ENCODE measurements at places on chromosomes 5 and 9.

GRCh38 chr5:8521991-8522390 lies 653.0 kb downstream of the MTRR start:
- DNase-seq = no peak

GRCh38 chr9:88215196-88216125 lies 77.2 kb upstream of the SPATA31C2 start:
- DNase-seq = no peak

DNA sequence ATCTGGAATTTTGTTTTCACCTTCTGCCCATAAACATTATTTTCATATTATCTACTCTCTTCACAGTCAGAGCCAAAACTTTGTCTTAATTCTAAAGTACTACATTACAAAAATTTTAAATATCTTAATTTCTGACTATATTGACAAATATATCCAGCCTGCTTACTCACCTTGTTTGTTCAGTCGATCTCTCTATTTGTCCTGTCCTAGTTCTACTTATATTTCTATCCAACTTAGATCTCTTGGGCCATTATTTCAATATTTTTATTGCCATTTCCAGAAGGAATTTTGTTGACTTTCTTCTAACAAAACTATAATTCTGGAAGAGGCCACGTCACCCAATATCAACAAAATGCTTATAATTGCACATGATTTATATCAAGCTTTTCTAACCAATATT lies 652.8 kb upstream of the CTNND2 start:
- no peak for DNase-seq

GRCh38 chr5:134034326-134034725 lies 29.6 kb upstream of the VDAC1 start:
- no peak for DNase-seq

DNA sequence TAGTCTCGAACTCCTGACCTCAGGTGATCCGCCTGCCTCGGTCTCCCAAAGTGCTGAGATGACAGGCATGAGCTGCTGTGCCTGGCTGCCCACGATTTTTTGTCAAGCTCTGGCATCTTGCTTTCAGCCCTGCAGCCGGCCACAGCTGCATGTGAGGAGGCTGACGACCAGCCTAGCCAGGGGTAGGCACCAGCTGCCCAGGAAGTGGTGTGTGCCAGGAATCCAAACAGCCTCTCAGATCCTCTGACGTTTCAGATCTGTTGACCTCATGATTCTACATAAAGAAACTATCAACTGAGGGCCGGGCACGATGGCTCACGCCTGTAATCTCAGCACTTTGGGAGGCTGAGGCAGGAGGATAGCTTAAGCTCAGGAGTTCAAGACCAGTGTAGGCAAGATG lies 19.0 kb downstream of the DYNC2I2 start:
- no peak for DNase-seq

DNA sequence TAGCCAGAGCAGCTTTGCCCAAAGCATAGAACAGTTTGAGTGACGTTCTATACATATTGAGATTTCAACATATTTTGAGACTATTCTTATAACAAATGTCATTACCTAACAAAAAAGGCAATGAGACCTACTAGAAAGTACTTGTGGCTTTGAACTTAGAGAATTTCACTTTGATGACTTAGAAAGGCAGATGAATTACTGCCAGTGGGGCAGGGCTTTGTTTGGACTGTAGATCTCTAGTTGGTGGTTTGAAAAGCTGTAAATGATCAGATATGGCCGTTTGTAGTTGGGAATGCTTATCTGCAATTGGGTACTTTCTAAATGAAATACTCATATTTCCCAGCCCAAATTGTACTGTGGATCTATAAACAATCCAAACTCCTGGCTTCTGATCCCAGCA lies 28.1 kb downstream of the SOX30 start:
- no peak for DNase-seq

DNA sequence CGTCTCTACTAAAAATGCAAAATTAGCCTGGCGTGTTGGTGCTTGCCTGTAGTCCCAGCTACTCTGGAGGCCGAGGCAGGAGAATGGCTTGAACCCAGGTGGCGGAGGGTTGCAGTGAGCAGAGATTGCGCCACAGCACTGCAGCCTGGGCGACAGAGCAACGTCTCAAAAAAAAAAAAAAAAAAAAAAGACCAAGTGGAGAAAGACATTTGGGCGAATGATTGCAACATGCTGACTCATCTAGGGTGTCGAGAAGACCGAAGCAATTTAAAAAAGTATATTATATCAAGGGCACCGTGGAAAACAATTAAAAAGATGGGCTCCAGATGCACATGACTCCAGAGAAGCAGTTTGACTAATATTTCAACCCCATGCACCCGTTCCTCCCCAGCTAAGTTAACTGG lies 9.2 kb downstream of the KLF4 start:
- no peak for DNase-seq

GRCh38 chr9:95644377-95644776 lies 127.6 kb upstream of the PTCH1 start:
- DNase-seq = no peak

DNA sequence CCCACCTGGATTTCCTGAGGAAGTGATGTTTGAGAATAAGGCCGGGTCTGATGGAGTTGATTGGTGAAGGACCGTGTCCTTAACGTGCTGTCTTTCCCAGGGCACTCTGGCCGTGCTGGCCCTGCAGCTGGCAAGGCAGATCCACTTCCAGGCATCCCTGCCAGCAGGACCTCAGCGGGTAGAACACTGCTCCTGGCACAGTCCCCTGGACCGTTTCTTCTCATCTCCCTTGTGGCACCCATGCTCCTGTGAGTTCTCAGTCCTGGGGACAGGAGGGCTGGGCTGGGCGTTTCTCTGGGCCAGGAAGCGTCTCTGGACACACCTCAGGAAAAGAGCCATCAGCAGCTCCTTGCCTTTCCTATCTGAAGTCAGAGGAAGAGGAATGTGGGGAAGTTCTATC lies 4.4 kb downstream of the DELE1 start:
- no peak for DNase-seq

DNA sequence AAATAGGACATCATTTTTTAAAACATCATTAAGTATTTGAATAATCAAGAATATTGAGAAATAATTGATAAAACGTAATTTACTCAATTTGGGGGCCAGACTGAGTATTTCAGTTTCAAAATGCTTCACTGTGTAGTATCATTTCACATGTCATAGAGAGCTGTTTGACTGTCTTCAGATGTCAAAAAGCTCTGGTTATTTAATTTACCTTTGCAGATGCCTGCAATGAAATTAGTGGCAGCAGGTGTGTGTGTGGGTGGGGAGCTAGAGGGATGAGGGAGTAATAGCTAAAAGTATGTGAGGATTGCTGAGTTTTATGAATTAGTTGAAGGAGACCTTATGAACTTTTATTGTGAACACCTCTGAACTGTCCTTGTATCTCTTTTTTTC lies 567.2 kb upstream of the MEF2C start:
- no peak for DNase-seq

DNA sequence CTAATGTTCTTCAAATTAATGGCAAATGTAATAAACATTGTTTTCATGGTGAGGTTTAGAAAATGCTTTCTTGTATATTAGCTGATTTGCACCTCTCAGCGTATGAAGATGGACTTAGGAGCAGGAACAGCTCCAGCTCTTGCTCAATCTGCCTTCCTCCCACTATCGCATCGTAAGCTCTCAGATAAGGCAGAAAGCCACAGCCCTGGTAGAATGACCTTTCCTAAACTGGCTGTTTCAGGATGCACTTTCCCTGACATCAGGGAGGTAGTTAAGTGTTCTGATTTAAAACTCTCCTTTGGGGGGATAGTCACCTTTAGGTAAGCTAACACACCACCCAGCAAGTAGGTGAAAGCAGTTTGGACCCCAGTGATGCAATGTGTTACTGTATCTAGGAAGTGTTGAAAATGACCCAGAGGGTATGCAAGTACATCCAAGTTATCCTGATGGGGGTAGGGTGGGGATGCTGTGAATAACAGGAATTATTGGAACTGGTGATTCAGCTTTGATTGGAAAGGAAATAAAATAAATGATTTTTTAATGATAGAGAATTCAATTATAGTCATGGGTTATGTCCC lies 72.3 kb downstream of the LMNB1 start:
- no peak for DNase-seq

- no peak for DNase-seq
These were observed 7.6 kb upstream of the CLPTM1L start for GRCh38 chr5:1352231-1353219.

DNA sequence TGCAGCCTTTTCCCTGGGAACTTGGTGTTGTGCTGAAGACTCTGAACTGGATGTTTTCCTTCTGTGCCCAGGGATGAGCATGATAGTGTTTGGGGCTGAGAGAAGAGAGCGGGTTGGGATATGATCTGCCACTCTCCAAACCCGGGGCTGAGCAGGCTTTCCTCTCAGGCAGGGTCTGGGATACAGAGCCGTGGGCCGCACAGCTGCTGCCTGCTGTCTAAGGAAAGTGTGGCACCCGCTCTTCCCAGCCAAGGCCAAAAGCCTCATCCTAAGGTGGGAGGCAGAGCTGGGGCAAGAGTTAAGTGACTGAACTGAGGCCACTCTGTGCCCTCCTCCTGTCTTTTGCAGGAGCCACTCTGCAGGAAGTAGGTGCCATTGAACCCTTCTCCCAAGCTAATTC lies 83.6 kb upstream of the PITX1 start:
- DNase-seq = no peak

- no peak for DNase-seq
These were observed 1993.4 kb downstream of the EFNA5 start for GRCh38 chr5:105677291-105677690.

GRCh38 chr5:83450183-83450966 lies 21.2 kb upstream of the VCAN start:
- DNase-seq = no peak

- DNase-seq = no peak
These were observed 212.5 kb downstream of the GAS1 start for GRCh38 chr9:86734771-86735170.

DNA sequence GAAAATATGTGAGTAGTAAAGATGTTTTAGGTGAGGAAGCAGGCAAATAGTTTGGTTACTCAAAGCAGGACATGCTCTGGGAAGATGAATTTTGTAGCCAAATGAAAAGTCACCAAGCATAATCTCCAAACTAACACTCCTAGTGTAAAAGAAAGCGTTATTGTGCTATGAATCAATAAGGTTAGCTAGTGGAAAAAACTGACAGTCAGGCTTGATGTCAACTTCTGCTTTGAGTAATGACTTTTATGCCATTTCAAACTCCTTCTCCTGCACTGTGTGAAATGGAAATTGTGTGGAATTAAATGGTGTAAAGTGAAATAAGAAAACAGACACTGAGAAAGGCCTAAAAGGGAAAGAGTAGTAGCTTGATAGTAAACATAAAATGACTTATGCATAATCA lies 637.2 kb upstream of the DMAC1 start:
- DNase-seq = no peak

DNA sequence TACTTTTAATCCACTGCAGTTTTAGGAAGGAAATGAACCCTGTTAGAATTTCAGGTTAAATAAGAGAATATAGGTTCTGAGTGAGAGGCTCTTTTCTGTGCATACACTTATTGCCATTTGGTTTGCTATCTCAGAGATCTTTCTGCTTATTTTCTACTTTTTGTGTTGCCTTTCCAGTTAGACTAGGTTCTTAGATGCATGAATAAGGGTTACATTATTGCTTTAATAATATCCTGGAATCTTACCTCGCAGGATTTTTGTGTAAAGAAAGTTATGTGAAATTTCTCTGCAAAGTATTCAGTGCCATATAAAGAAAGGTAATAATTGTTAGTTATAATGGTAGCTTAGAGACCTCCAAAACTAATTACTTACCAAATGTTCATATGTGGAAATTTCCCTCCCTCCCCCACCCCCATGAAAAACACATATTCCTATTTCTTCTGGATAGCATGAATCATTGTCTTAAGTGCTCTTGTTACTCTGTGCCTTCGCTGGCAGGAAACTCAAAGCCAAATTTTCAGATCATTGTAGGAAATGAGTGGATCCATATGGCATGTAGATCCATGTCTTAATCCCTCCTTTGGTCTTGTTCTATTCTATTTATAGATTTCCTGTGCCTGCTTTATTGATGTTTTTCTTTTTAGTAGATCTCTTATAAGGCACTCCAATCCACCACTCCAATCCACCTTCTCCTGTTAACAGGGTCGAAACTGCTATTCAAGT lies 2.7 kb upstream of the APBA1 start:
- DNase-seq = no peak

GRCh38 chr9:99513441-99514112 lies 291.5 kb downstream of the SEC61B start:
- no peak for DNase-seq
